ENCODE measurements at places on chromosomes 13 and 19.

DNA sequence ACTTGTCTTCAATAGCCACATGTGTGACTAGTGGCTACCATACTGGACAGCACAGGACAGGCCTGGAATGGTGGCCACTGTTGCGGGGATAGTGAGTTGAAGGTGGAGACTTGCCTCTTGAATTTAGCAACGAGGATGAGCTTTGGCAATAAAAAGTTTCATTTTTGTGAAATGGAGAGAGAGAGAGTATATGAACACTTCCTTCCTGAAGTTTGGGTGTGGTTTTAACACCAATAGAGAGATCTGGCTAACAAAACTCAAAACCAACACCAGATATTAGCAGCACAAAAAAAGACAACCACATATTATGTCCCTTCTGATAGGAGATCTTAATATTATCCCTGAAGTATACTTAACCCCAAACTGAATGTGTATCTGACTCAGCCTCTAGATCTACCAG lies 6.3 kb upstream of the LRFN3 start:
- no peak for DNase-seq

- no peak for DNase-seq
These were observed 94.7 kb downstream of the RNASEH2B start for GRCh38 chr13:51004111-51004865.

GRCh38 chr19:35055715-35056179 lies 14.2 kb downstream of the HPN start:
- DNase-seq, result no peak

- no peak for DNase-seq
These were observed 260.0 kb downstream of the KLF12 start for GRCh38 chr13:73873940-73874830.

DNA sequence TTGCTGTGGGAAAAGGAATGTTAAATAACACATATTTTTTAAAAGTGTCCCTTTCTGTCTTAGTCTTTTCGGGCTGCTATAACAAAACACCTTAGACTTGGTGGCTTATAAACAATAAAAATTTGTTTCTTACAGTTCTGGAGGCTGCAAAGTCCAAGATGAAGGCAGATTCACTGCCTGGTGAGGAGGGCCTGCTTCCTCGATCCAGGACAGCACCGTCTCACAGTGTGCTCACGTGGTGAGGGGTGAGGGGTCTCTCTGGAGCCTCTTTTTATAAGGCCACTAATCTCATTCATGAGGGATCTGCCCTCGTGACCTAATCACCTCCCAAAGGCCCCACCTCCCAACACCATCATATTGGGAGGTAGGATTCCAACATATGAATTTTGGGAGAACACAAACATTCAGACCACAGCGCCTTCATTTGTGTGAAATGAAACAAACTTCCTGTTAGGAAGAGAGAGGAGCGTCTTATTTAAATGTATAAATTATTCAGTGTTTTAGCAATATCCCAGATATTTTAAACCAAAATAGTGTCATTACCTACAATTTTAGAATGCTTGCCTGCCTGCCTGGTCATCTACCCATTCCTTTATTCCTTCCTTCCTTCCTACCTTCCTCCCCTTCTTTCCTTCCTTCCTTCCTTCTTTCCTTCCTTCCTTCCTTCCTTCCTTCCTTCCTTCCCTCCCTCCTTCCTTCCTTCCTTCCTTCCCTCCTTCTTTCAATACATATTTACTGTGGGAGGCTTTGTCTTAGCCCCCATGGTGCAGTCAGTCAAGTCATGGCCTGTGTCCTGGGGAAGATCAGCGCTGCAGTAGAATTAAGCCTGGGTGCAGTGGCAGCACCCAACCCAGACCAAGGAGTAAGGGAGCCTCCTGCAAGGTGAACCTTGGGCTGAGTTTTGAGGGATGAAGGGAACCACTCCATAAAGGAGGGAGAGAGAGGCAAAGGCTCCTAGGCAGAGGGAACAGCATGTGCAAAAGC lies 84.2 kb downstream of the TEX26 start:
- DNase-seq, result no peak

DNA sequence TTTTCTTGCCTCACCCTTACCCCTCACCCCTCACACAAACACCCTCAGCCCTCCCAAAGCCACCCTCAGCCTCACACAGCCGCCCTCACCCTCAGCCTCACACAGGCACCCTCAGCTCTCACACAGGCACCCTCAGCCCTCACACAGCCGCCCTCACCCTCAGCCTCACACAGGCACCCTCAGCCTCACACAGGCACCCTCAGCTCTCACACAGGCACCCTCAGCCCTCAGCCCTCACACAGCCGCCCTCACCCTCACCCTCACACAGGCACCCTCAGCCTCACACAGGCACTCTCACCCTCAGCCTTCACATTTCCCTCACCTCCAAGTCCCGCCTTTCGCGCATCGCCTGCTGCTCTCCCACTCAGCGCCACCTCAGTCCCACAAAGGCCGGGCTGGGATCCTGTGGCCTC lies 287 bp upstream of the ZSCAN22 start:
- DNase-seq, result no peak

GRCh38 chr19:54449701-54450069 lies 686 bp downstream of the LENG8 start:
- DNase-seq, result peak; percentile 39

DNA sequence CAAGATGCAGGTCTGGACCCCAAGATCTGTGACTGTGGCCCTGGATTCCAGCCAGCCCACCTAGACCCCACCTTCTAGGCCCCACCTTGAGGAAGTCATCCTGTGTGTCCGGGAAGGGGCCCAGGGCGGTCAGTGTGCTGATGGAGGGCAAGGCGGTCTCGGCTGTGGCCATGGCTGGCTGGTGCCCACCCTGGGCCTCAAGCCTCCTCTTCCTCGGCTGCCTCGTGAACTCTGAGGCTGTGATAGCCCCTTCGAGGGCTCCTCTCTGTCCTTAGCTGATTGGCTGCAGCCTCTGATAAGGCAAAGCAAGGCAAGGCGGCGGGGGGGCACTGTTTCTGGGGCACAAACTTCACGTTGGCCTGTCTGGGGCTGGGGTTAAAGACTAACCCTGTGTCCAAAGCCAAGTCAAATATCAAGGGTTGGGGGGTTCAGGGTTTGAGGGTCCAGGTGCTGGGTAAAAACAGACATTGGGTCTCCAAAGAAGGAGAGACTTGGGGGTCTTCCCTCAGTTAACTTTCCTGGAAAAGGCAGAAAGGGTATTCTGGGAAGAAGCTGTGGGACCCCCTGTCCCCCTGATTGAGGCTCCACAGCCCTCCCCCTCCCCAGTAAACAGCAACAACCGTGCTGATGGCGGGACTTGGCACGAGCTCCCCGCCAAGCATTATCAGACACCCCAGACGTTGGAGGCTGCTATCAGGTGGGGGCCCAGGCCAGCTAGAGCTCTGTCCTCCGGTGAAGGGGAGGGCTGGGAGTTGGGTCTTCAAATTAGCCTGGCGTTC lies at the start of gene KLF1:
KLF1 (minus strand) TSS at position 233 of the 779 bp plus-strand sequence; CDS start at position 172, 61 bp downstream.
- no peak for DNase-seq

DNA sequence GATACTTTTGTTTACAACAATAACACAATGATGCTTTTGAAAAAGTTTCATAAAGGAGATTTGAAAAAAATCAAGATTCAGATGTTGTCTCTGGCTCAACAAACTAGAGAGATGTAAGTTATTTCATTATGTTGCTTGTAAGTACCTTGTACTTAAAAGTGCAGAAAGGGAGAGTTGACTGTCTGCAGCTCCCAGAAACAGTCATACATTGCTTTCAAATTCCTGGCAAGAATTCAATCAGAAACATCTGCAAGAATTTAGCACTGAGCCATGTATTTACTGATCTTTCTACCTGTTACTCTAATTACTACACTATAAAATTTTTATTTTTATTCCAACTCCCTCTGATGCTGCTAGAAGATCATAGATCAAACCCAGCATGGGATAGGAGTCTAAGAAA lies 1261.3 kb upstream of the SPRY2 start:
- DNase-seq, result no peak

DNA sequence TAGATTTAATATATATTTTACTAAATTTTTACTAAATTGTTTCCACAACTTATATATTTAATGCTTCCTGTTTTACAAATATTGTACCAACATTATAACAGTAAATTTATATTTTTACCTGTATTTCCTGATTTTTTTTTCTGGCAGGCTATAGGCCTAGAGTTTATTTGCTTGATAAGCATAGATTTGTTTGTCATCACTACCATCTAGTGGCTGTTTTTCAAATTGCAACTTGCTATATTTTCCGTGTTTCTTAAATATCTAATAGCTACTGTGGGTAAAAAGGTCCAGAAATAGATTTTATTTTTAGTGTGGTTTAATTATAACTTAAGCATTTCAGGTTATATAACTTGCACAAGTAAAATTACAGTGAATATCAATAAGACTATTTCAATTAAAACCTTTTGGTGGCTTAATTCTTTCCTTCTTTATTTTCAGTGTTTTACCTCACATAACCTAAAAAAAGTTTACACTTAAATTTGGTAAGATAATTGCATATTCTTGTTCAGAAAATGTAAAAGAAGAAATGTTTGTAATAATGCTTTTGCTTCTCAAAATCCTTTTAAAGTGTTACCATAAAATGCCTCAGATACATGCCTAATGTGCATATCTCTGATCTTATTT lies 60.6 kb downstream of the NDFIP2 start:
- DNase-seq, result peak; percentile 95

- DNase-seq, result no peak
These were observed 56.4 kb upstream of the MRI1 start for GRCh38 chr19:13707915-13708314.

- DNase-seq, result no peak
These were observed 2.9 kb downstream of the LILRA2 start for GRCh38 chr19:54576411-54576976.

GRCh38 chr19:7470540-7471305 lies 18.1 kb downstream of the PEX11G start:
- no peak for DNase-seq

- no peak for DNase-seq
These were observed 6.6 kb upstream of the LMTK3 start for GRCh38 chr19:48518207-48518606.

GRCh38 chr13:96999091-96999490 lies 4.8 kb upstream of the OXGR1 start:
- no peak for DNase-seq

- no peak for DNase-seq
These were observed 292.1 kb downstream of the TDRD3 start for GRCh38 chr13:60689076-60689475.

DNA sequence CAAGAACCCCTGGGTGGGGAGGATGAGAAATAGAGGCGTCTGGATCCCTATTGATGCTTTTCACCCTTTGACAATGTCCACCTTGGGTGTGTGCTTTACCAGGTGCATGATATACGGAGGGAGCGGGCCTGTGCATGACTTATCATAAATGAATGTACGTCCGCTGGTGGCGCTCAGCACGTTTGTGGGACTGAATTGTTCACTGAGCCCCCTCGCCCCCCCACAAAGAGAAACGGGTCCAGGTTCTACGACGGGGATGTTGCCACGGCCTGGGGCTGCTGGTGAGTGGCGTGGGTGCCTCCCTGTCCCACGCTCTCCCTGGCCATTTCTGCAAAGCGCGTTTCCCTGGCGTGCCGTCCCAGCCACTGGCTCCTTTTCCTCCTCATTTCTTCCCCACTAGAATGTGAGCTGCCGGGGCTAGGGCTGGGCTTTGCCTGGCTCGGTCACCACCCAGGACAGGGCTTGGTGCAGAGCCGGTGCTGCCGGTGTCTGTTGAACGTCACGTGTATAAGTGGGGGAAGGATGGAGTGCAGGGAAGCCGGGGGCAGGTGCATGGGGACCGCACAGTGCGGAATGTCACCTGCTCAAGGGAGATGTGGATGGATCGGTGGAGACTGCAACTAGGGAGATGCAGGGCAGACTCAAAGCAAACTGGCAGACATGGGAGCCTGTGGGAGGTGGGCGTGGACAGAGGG lies 21.6 kb downstream of the LRRC4B start:
- no peak for DNase-seq
